Activated naive CD4-positive, alpha-beta T cell treated with anti-CD3 and anti-CD28 coated beads, Interleukin-2, amount 50 U/mL, for 72 hours (primary cell): ENCODE measurements at places on chromosomes 4 and X. TPM values are rescaled to one million over a fixed set of nuclear protein-coding genes. Genes with fewer than 3 reads are reported as not detected.

- no peak for DNase-seq
Measured at GRCh38 chr4:68372588-68372987, 22.7 kb upstream of the YTHDC1 start.

DNA sequence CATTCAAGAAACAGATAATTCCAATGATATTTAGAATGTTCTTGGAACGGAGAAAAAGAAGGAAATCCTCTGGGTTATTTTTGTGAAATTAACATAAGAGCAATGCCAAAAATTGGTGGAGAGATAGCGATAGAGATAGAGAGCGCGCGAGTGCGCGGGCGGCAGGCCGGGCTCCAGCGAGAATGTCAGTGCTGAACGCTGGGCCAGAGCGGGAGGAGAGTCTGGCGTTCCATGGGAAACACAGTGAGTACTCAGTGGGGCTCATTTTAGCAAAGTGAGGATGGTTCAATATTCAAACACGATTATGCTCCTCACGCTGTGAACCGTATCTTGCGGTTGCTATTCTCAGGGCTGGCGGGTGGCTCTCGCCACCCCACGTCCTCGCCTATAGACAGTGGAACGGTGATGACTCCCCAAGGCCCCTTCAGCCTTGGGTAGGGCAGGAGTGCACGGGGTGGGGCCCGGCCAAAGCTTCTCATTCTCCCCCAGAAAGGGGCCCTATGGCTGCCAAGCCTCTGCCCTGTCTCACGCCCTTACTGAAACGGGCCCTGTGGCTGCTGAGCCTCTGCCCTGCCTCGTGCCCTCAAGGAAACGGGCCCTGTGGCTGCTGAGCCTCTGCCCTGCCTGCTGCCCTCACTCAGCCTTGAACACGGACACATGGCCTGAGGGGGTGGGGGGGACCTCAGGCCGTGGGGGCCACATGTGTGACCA is 16.9 kb downstream of the CPLX1 start:
- DNase-seq, result no peak

ACOT9 gene
- 56.3 TPM for total RNA-seq

DNA sequence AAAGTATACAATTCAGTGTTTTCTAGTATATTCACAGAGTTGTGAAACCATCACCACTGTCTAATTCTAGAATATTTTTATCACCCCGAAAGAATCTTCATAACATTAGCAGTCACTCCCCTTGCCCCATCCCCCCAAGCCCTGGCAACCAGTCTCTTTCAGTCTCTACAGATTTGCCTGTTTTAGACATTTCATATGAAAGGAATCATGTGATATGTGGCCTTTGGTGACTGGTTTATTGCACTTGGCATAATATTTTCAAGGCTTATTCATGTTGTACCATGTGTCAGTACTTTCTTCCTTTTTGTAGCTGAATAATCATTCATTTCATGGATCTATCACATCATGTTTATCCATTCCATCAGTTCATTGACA is 371.7 kb downstream of the AFF2 start:
- no peak for DNase-seq
